ENCODE measurements at places on chromosomes 7 and 10. TPM values are rescaled to one million over a fixed set of nuclear protein-coding genes. Genes with fewer than 3 reads are reported as not detected.

The NEUROD6 gene
- not detected for total RNA-seq

The FGFBP3 gene
- 0.38 TPM for total RNA-seq

- H3K4me3 ChIP-seq = no peak overlapping the region
- H3K4me1 ChIP-seq = no peaks in the 10 kb centered on the region
- no peak overlapping the region for H3K27ac ChIP-seq
- no peaks in the 10 kb centered on the region for H3K27me3 ChIP-seq
- H3K36me3 ChIP-seq = no peaks in the 10 kb centered on the region
Measured at GRCh38 chr10:133204226-133205015, 25.6 kb upstream of the UTF1 start.

- H3K36me3 ChIP-seq = no peaks in the 10 kb centered on the region
- H3K27ac ChIP-seq = no peak overlapping the region
- no peaks in the 10 kb centered on the region for H3K27me3 ChIP-seq
- no peak overlapping the region for H3K4me3 ChIP-seq
- H3K4me1 ChIP-seq = peaks cover 7% of the 10 kb centered on the region
Measured at GRCh38 chr10:101958691-101959090, 97.3 kb downstream of the ARMH3 start.

DNA sequence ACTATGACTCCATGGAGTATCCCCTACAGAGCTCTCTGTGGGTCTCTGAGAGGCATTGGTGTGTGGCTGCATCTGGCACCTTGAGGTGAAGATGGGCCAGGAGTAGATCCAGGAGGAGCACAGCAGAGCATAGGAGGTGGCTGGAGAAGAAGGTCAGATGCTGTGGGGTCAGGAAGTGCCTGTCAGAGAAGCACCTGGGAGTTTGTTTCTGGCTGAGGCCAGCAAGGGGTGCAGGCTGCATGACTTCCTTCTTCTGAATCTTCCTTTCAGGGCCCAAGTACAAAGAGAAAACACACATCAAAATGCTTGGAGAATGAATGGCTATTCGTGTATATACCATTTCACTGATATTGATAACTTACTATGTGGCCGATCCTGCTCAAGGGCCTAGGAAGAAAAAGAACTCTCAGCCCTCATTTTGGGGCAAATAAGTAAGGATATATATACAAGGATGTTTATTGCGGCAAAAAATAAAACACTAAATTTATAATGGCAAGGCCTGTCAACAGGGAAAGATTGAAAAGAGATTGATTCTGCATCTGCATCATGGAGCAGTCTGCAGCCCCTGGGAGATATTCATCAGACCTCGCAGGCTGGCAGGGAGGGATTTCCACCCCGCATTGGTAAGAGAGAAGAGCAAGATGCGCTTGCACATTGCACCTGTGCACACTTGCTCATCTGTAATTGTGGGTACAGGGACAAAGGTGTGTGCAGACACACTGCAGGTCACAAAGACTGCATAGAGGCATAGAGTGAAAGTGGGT is 39.2 kb downstream of the PTPRE start:
- H3K27me3 ChIP-seq = no peaks in the 10 kb centered on the region
- peaks cover 77% of the 10 kb centered on the region for H3K4me1 ChIP-seq
- no peak overlapping the region for H3K4me3 ChIP-seq

GRCh38 chr10:123301077-123301857 is 147.1 kb downstream of the BUB3 start:
- no peaks in the 10 kb centered on the region for H3K36me3 ChIP-seq
- no peaks in the 10 kb centered on the region for H3K4me1 ChIP-seq
- H3K4me3 ChIP-seq = no peak overlapping the region
- DNase-seq = peak; percentile 4
- H3K27me3 ChIP-seq = no peaks in the 10 kb centered on the region

- no peaks in the 10 kb centered on the region for H3K27me3 ChIP-seq
- H3K27ac ChIP-seq = no peak overlapping the region
- peaks cover 28% of the 10 kb centered on the region for H3K4me1 ChIP-seq
- no peaks in the 10 kb centered on the region for H3K36me3 ChIP-seq
Measured at GRCh38 chr10:48625826-48626134, 20.9 kb upstream of the ARHGAP22 start.
